Midbrain (tissue), 1 donor: ENCODE measurements at places on chromosomes 4 and X.

- DNase-seq = no peak
These were observed 53.5 kb downstream of the BMP3 start for GRCh38 chr4:81084029-81084428.

DNA sequence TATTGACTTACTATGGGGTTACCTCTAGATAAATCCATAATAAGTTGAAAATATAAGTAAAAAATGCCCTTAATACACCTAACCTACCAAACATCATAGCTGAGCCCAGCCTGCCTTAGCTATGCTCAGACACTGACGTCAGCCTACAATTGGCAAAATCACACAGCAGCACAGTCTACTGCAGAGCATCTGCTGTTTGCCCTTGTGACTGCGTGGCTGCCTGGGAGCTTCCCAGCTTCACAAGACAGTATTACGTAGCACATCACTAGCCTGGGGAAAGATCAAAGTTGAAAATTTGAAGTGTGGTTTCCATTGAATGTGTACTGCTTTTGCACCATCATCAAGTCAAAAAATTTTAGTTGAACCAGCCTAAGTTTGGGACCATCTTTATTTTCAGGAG is 8.8 kb downstream of the HTT-AS start:
- no peak for DNase-seq

- no peak for DNase-seq
These were observed 261.3 kb downstream of the TENM3 start for GRCh38 chr4:182504463-182504862.

DNA sequence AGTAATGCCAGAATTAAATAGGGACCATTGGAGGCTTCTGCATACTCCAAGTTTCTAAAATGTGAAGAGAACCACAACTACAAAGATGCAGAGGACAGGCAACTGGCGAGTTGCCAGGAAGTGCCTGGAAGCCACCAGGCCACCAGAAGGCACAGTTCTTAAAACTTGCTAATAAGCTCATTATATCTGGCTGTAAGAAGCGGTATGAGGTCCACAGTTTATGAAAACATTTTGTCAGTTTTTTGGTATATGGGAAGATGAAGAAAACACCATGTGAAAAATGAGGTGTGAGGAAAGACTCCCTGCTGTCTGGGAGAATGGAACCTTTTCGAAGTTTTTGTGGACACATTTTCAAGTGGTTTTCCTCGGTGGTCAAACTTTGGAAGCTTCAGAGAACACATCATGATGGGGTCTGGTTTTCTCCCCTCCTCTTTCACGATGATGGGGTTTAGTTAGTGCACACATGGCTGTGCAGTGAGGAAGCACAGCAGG is 202.7 kb downstream of the NR3C2 start:
- no peak for DNase-seq

DNA sequence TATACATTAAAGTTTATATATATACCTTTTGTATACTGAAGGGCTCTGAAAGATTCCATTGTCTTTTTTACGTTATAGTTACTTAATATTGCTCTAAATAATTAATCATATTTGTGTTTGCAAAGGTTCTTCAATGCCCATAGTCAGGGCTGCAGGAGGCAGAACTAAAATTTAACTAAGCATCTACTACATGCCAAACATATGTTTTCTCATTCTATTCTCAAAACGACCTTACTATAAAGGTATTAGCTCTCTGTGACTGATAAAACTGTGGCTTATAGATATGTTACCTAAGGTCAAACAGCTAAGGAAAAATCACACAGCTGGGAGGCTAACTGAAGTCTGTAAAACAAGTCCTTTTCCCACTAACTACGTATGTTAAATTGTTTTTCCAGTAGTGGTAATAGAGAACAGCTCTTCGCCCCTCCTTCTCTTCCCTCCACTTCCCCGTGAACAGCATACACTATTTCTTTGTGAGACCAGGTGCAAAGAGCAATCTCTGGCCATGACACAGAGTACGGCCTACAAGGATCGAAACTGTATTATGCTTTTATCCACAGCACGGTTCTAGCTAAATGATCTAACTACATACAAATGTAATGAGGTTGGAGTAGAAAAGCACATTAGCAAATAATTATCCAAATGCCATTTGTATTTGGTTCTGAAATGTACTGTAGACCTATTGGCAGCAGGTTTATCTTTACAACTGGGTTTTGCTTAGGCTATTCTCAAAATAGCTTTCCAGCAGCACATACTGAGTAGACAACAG is 1.7 kb downstream of the CNOT6L start:
- DNase-seq = no peak

- DNase-seq = no peak
These were observed 66.4 kb upstream of the BANK1 start for GRCh38 chr4:101724093-101724492.

- no peak for DNase-seq
These were observed 116.7 kb downstream of the KLHL8 start for GRCh38 chr4:87103691-87104187.

GRCh38 chr4:8917868-8918783 is 46.5 kb upstream of the HMX1 start:
- DNase-seq = peak; percentile 55
